Activated CD8-positive, alpha-beta memory T cell treated with anti-CD3 and anti-CD28 coated beads for 48 hours (primary cell): ENCODE measurements at places on chromosomes 1 and 21.

DNA sequence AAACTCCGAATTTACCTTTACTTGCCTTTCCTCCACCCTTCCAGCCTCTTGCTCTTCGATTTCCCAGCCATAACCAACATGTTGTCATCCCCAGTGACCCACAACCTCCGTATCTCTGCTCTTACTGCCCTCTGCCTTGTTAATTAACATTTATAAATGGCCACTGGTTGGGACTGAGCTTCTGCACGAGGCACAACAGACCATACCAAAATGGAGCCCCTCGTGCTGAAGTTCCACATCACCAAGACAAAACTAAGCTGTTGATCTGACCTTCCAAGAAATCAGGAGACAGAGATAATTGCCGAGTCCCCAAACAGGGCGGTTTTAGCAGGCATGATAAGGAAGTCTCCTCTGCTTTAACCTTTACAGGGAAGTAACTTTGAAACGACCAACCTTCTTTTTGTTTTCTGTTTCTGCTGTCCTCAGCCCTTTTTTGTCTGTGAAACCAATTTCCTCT, 71.9 kb downstream of the NMNAT2 start:
- no peak for DNase-seq

DNA sequence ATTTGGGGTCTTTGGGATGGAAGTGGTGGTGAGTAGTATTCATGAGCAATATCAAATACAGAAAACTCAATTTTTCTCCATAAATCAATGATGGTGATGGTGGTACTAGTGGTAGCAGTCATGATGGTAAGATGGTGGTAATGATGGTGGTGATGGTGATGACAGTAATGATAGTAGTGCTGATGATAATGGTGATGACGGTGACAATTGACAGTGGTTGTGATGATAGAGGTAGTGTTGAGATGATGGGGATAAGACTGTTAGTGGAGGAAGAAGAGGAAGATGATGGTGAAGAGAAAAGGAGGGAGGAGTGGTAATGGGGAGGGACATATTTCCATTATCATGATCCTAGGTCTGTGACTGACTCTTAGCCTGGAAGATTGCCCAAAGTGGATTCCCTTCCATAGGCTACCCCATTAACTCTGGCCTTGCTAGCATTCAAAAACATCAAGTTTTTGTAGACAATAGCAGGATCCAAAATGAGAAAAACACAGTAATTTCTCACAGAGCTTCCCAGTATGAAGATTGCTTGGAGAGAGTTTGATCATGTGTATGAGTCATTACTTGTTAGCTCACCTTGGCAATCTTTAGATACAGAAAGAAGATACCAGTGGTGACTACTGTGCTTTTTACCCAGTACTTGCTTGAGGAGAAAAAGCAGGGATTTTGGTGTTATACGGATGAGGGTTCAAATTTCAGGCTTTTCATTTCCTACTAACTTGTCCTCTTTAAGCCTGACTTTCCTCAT, 93.9 kb downstream of the ATP1A1 start:
- DNase-seq = no peak

DNA sequence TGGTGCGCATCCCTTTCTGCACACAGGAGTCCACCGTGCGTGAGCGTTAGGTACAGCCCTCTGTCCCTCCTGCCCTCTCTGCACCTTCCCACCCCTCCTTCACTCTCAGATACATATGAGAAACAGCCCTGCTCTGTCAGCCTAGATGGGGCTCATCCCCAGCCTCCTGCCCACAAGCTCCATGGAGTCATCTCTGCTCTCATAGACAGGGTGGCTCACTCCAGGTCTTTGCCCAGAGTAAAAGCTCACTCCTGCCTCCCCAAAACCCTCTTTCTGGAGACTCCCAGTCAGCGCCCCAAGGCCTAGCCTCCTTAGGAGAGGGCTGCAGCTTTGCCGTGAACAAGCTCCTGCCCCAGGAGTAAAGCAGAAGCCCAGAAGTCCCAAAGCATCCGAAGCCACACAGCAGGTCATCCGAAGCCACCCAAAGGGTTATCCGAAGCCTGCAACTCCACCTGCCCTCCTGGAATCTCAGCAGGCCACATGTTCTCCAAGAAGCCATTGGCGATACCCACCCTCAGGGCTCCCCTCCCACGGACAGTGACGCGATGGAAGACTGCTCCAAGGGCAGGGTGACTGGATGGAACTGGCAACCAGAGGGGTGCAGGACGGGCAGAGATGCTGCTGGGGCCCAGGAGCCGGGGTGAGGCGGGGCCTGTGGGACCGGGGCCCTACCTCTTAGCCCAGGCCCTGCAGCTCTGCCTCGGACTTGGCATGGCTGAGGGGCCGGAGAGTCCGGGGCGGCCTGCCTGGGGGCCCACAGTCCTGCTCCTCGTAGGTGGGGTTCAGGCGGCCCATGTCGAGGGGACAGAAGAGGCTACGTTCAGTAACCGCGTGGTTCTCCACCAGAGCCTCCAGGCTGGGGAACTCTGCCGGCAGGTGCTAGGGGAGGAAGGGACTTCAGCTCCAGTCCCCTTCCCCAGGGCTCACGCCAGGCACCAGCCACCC, 3.6 kb upstream of the KIF17 start:
- DNase-seq = no peak

GRCh38 chr1:2206813-2207487, 12.4 kb upstream of the FAAP20 start:
- no peak for DNase-seq

DNA sequence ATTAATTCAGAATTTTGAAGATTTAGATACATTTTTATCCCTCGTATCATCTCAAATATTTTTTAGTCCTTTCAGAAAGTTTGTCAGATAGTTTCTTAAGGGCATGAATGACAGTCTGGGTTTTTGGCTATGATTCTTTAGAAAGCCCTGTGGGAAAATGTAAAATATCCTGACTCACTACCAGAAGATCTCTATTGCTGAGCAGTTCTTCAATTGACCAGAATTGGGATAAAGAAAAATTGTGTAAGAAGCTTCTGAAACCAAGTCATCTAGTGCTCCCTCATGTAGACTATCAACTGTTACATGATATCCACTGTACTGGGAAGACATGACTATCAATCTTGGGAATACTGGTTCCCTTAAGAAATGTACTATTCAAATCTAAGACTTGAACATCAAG, 608.3 kb upstream of the CHRM3 start:
- no peak for DNase-seq

DNA sequence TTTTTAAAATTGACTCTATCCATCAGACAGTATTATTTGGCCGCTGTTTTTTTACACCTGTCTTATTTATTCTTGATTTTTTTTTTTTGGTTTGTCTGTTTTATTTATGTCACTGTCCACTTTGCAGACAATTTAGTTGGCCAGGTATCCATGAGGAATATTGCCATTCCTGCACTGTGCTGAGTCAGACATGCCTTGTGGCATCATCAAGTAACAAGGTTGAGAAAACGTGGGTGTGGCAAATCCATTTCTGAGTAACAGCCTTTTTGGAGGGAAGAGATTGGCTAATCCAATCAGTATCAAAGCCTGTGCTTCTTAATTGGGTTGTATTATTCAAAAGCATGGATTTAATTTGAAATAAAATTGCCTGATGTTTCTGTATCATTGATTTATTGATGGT, 463.1 kb downstream of the USP25 start:
- no peak for DNase-seq

DNA sequence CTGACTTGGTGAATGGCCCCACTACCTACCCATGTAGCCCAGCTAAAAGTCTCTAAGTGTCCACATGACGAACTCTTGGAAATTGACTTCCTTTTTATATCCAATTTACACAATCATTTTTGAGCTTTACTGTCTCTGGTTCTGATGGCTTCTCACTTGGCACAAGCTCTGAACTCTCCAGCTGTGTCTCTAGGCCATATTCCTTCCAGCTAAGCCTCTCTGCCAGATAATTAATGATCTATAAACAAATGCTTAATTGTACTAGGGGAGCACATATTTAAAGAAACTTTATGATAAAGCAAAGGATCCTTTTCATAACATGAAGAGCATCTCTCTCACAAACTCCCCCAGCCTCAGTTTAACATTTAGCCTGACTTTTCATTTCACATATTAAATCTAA, 16.3 kb upstream of the BEND5 start:
- DNase-seq = no peak

- DNase-seq = peak; percentile 62
Measured at GRCh38 chr1:1573843-1574720, 581 bp downstream of the SSU72 start.

GRCh38 chr1:30123896-30124295, 599.5 kb downstream of the MATN1 start:
- no peak for DNase-seq

DNA sequence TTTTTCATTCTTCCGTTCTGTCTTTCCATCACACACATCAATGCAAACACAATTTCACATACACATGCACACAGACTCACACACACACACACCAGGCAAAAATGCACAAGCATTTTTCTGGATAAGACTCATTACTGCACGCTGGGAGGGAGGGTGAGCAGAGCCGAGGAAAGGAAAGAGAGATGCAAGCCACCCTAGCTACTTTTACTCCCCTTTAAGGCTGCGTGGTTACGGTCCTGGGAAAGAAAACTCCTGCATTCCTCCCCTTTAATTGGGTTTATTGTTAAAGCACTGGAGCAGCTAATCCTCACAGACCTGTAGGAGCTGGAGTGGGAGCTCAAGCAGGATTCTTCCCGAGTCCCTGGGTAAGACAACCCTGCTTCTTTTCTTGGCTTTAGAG, at the start of gene CAMK1G:
TSS of gene CAMK1G (plus strand) at position 307 of the 400 bp plus-strand sequence. CDS start 11,270 bp downstream, outside the sequence.
- DNase-seq = no peak

GRCh38 chr1:154913273-154913672, 23.2 kb downstream of the PMVK start:
- DNase-seq = no peak

DNA sequence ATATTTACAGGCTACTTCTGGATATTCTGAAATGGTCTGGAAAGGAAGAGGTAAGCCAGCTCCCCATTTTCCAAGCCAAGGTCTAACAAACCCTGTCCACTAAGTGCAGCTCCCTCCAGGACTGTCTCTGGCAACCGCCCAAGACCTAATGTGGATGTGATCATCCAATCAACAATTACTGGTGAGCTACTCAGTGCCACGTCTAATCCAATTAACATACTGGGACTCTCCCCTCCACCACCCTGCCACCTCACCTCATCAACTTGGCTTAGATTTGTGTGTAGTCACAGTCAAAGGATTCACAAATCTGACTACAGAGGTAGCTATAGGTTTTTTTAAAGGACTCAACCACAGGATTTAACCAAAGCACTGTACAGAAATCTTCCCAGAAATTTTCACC, 25.4 kb upstream of the S100A7 start:
- no peak for DNase-seq

DNA sequence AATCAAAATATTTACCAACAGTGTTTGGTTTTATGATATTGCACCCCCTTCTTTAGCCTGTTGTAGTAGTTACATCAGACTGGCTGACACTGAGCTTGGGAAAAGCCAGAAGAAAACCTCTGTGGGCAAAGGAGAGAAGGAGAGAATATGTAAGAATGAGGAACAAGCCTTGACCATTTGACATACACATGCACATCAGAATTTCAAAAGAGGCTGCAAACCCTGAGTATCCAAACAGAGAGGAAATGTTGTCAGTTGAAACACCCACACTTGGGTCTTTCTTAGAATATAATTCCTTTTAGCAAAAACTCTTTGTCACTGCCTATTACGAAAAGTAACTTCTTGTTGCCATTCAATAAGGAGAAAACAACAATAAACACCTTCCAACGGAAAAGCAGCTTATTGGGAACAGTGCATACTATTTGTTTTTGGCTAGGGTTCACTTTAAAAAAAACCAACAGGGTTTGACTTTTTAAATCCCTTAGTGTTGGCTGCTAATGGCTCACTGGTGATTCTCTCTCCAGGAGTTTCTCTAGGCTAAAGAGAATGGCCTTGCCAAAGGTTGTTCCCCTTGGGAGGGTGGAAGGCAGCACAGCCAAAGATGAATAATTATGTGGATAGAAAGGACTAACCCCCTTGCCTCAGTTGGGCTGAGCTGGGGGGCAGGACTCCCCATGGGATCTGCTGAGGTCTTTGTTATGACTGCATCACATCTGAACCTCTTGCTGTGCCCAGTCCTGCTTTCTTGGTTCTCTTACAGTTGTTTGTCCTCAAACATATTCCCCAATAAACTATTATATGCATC, 48.9 kb downstream of the GORAB start:
- DNase-seq = no peak

DNA sequence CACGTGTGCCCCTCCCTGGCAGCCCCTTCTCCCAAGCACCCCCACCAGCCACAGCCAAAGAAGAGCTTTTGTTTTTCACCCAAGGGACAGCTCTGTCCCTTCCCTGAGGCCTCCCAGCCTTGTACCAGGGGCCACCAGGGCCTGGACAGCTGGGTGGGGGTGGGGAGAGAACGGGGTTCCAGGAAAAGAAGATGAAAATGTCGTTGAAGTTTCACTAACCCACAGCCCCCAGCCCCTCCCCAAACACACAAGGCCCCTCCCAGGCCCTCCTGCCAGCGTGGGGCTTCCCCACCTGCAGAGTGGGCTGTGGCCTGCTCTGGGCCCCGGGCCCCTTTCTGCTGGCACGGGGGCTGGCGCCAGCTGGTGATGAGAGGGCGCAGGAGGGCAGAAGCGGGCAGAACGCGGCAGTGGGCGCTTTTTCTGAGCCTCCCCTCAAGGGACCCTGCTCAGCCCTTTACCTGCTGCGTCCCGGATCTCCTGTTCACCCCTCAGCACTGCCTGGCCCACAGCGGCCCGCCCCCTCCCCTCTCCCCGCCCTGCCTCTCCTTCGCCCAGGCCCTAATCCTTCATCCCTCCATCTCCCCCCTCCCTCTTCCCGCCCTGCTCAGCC, 5.5 kb upstream of the ANKRD65 start:
- DNase-seq = no peak

GRCh38 chr1:212301580-212301979, 16.4 kb downstream of the PPP2R5A start:
- DNase-seq = no peak

DNA sequence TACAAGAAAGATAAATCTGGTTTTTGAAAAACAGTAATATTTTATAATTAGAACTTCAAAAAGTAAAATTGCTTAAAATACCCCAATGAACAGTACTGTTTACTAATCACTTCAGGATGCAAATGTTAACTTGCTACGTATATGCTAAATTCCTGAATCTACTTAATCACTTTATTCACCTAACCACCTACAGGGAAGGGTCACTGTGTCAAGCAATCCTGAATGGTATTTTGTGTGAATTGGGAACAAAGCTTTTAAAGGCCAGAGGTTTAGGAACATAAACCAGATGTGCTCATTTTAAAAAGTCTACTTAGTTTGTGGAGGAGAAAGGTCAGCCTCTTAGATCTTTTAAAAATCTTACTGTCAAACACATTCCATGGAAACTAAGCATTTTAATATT, 1143.0 kb upstream of the ADGRL2 start:
- no peak for DNase-seq
